Activated CD4-positive, alpha-beta T cell treated with anti-CD3 and anti-CD28 coated beads for 36 hours (primary cell): ENCODE measurements at places on chromosomes 2 and 18.
A peak's percentile ranks its signal among the peaks of the same experiment; 100 is the strongest.

DNA sequence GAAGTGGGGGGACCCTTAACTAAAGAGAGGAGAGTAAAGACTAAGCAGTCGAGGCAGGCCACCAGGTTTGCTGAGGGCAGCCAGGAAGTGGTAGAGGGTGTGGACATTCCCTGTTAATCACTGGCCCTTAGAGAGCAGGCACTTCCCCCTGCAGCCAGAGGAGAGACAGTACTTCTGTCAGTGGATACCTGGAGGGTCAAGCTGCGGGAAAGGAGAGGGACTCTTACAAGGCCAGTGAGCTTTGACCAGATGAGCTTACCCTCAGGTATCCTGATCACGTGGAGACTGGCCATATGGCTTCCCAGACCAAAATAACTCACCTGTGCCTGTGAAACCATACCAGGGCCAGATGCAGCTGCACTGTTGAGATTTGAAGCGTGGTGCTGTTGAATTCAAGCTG, 28.6 kb downstream of the ITGA6 start:
- DNase-seq = no peak

DNA sequence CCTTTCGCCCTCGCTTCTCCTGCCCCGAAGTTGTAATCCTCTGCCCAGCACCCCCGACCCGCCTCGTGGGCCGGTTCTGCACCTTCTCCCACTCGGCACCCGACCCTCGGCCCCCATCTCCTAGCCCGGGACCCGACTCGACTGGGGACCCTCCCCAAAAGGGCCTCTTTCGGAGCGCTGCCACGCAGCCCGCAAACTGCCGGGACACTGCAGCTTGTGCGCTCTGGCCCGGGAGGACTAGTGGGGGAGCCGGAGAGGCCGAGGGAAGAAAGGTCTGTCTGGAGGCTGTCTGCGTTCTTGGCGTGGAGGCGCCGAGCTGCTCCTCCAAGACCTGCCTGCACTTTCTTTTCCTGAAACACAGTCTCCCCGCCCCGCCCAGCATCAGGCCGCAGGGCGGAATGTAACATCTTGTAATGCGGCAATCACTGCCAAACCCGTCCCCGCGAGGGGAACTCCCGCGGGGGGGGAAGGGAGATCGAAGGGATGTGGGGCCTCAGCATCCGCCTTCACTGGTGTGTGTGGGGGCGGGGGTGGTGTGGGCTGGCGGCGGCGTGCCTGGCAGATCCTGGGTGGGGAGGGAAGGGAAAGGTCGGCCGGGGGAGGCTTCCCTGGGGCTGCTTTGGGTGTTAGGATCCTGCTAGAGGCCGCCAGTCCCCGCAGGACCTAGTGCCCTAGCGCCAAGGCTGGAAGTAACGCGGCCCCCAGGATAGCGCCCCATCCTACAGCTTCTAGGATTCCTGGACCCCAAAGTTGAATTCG, 7.4 kb downstream of the DLX2 start:
- DNase-seq = peak; percentile 82

- DNase-seq = no peak
These were observed 18.3 kb downstream of the CELF4 start for GRCh38 chr18:37547196-37547827.

DNA sequence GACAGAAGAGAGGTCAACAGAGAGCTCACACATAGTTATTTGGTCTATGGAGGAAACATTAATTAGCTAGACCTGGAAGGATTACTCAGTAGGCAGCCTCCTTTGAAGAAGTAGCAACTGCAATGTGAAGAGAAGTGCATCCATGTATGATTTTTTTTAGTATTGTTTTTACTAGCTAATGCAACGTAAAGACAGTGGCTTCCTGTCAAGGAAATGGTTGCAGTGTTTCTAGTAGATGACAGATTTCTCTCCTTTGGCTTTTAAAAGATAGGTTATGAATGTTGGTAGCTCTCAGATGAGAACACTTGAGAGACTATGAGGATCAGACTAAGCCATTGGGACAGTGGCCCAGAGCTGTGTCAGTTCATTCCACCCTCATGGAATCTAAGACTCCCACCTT, 175.8 kb downstream of the AGPS start:
- no peak for DNase-seq

GRCh38 chr2:5925604-5926003, 233.4 kb downstream of the SOX11 start:
- DNase-seq = no peak

GRCh38 chr2:210687786-210688470, 131.5 kb downstream of the CPS1 start:
- no peak for DNase-seq

- no peak for DNase-seq
These were observed 434.8 kb upstream of the SLC8A1 start for GRCh38 chr2:40886655-40887054.

- peak; percentile 9 for DNase-seq
These were observed 467.7 kb downstream of the EPHA4 start for GRCh38 chr2:221104361-221104811.

GRCh38 chr18:64027931-64028695, 58.2 kb downstream of the SERPINB8 start:
- no peak for DNase-seq

GRCh38 chr2:107303964-107304363, 418.0 kb upstream of the ST6GAL2 start:
- DNase-seq = no peak

DNA sequence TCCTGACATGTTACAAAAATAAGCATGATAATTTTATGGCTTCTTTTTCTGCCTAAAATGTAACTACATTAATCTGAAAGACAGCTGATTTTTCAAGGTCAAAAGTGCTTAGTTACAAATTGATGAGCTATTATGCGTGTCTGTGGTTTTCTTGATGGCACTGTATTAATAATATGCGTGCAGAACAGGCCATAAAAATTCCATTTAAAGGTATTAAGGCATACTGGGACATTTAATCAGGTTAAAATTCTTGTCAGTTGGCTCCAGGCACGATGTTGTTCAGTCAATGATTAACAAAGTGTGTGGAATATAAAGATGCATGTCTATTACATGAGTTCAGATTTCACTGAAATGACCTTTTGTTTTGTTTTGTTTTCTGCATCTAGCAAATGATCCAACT, 420.1 kb upstream of the ZNF804A start:
- DNase-seq = no peak

GRCh38 chr2:46066116-46066515, 231.1 kb upstream of the EPAS1 start:
- DNase-seq = no peak

GRCh38 chr2:200243441-200243840, 63.1 kb upstream of the SPATS2L start:
- no peak for DNase-seq

GRCh38 chr18:43013486-43013885, 102.0 kb downstream of the RIT2 start:
- DNase-seq = no peak

DNA sequence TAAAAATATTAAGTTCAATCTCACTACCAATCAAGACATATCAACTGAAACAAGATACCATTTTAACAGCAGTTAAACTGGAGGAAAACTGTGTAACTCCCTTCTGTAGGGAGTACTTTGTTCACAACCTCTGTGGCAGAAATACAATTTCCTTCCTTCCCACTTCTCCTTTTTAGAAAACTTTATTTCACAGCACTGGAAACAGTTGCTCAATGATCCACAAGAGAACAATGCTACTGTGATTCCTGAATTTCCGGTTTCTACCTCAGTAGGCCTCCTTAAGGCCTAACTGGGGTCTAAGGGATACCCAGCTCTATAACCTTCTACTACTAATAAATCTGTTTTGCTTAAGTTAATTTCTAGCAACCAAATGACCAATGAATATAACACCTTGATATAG, 14.1 kb downstream of the TLK1 start:
- DNase-seq = no peak

GRCh38 chr2:75870651-75871137, 160.0 kb upstream of the GCFC2 start:
- no peak for DNase-seq

DNA sequence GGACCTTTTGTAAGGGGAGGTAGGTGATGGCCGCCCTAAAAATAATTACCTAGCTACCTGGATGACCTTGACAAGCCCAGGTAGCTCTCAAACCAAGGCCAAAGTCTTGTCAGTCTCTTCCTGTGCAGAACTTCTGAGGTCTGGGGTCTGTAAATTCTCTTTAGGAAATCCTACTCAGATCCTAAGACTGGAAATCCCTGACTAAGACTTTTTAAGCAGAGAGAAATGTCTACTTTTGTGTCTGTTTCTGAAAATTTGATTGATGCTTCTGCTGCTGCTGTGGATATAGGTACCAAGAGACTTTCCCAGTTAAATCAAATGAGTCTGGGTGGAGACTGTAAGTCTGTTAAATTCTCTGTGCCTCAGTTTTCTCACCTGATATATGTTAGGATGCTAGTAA, 36.9 kb upstream of the SIX3 start:
- DNase-seq = no peak

DNA sequence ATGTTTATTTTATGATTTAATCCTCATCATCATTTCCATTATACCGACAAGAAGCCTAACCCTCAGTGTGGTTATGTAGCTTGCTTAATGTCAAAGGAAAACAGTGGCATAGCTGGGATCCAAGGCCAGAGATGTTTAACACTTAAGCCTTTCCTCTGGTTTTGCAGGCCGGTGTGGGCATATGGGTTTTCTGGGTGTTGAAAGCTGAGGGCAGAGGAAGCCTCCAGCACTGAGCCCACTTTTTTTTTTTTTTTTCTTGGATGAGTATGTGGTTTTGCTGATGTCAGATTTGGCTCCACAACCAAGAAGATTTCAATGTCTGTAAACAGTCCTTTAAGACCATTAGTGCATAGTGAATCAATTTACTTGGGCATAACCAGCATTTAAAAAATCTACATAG, 41.3 kb downstream of the LHCGR start:
- DNase-seq = no peak

DNA sequence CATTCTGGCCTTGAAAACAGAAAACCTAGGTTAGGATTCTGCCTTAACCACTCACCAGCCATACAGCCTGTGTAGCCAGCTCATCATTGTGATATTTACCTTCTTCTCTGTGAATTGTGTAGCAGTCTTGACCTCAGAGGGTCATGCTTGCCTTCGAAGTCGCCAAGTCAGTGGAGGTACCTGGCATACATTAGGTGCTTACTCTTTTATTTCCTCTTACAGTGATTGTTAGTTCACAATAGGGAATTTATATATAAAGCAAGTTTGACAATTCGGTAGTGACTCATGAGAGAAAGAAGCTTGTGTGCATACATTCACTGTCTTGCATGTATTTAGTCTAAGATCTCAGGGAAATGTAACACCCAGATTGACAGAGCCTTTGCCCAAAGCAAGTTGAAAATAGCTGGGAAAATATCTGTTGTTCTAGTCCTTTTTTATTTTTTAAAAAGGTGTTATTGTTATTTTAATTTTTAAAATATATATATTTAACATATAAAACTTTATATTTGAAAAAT, 290.6 kb downstream of the PTGR3 start:
- no peak for DNase-seq

DNA sequence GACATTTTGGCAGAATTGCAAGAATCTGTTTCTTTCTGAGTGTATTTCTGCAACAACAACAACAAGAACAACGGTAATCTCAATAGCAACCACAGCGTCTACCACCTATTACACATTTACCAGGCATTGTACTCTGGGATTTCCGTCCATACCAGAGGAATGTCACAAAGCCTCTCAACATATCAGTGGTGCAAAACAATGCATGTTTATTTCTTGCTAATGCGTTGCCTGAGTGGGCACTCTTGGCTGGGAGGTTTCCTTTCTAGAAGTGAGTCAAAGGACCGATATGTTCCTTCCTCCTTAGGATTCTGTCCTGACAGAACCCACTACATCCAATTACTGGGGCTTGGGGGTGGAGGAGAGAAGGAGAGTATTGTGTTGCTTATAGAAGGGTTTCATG, 585.6 kb downstream of the TSN start:
- no peak for DNase-seq

- no peak for DNase-seq
These were observed 176.4 kb downstream of the MYO3B start for GRCh38 chr2:170354388-170354787.

- no peak for DNase-seq
These were observed 34.4 kb upstream of the PDIA6 start for GRCh38 chr2:10847008-10847407.

GRCh38 chr18:62399781-62400308, 74.7 kb downstream of the TNFRSF11A start:
- DNase-seq = peak; percentile 11

- no peak for DNase-seq
These were observed 15.1 kb upstream of the RHOB start for GRCh38 chr2:20431772-20432171.

DNA sequence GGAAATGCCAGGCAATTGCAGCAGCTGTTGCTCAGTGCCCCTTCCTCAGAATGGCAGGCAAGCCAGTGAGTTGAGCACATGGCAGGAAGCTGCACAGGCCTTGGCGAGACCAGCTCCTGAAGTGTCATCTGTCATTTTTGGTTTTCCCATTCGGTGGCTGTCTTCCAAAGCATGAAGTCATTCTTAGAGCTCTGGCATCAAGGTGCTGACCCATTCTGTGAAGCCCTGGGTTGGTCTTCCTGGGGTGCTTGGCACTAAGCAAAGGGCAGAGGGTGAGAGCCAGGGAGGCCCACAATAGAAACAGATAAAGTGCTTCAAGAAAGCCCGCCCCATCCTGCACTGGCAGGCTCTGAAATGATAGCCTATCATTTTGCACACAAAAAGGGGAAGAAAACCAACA, 150.5 kb downstream of the VAPA start:
- no peak for DNase-seq

DNA sequence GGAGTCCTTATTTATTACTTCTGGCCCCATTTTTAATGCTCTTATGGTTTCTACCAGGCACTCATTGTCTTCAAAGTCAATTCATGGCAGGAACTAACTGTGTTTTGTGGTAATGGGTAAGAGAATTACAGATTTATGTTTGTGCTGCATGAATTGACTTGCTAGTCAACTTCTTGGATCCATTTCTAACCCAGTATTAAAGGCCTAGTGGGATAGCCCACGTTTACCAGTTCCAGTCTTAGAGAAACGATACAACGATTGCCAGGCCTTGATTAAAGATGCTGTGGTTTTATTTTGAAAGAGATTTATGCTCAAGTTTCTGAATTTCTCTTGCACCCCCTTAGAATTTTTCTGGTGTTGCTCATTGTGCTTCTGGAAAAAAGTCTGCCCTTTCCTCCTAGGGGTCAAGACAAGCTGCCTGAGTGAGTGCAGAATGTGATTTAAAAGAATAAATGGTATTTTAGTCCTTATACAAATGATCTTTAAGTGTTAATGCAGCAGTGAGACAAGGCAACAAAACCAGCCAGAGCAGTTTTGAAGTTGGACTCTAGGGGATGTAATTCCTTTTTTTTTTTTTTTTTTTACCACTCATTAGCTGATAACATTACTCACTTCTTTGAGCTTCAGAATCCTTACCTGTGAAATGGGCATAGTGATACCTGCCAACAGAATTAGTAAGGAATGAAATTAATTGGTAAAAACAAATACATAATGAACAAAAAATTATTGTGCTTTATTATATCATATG, 101.5 kb downstream of the ARHGAP15 start:
- no peak for DNase-seq

- DNase-seq = peak; percentile 85
These were observed 50.2 kb downstream of the TEX44 start for GRCh38 chr2:231642631-231643494.

- DNase-seq = no peak
These were observed 3.0 kb downstream of the PROC start for GRCh38 chr2:127421116-127421800.

- DNase-seq = no peak
These were observed 70.5 kb upstream of the TTC39C start for GRCh38 chr18:23943903-23944624.
